ENCODE measurements at places on chromosomes 2 and 18. TPM values are rescaled to one million over a fixed set of nuclear protein-coding genes. Genes with fewer than 3 reads are reported as not detected.

GRCh38 chr2:95273566-95274290 is 521 bp upstream of the PROM2 start:
- no peak for DNase-seq

DNA sequence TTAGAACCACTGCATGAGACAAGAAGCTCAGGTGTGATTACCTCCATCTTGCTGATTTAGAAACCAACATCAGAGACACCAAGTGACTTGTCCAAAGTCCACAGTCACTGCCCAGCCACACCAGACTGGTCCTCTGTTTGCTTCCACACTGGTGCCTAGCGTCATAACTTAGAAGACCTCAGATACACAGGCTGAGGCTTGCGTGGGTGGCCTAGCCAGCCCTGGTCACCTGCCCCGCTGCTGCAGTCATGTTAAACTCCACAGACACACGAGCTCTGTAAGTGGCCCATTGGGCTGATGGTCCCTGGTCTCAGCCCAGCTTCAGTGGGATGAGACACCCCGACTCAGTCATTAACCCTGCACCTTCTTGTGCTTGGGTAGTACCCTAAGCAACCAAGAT is 47.1 kb downstream of the CNGA3 start:
- no peak for DNase-seq

GRCh38 chr2:100814453-100814852 is 5.5 kb upstream of the NPAS2 start:
- no peak for DNase-seq

- no peak for DNase-seq
These were observed 196.9 kb downstream of the INO80D start for GRCh38 chr2:205889114-205889513.

- DNase-seq = no peak
These were observed 73.6 kb downstream of the SPATS2L start for GRCh38 chr2:200380091-200380561.

GRCh38 chr2:241798631-241799521 is 10.1 kb upstream of the NEU4 start:
- DNase-seq = no peak

DNA sequence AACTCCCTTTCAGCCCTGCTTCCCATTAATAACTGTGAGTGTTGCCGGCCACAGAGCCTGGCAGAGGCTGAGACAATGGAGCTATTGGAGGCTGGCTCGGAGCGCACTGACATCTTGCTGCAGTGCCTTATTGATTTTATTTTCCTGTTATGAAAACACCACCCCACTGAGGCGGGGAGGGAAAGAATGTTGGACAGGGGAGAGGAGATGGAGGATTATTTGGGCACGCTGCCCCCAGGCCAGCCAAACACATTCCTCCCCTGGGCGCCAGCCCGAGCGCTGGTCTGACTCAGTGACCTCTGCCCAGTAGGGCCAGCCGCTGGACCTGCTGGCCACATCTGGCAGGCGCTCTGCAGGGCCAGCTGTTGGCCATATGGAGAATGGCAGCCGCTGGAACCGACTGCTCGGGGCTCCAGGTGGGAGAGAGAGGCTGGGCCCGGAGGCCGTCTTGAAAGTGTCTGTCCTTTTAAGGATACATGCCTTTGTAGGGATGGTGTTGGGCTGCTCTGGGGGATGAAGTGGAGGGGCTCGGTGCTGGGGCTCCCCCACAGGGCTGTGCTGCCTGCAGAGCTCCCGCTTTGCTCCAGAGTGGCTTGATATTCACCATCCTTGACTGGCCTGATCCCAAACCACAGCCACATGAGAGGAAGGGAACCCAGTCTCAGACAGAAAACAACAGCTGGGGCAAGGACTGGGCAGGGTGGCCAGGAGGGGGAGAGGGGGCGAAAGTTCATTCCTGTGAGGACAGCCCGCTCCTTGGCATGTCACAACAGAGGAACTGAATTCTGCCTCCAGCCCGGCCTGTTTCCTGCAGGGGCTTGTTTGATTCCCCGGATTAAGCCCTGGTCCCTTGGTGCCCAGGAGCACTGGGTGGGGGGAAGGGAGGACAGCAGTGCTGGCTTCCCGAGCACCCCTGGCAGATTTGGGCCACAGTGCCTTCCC is 179.0 kb downstream of the KLHL29 start:
- DNase-seq = no peak

DNA sequence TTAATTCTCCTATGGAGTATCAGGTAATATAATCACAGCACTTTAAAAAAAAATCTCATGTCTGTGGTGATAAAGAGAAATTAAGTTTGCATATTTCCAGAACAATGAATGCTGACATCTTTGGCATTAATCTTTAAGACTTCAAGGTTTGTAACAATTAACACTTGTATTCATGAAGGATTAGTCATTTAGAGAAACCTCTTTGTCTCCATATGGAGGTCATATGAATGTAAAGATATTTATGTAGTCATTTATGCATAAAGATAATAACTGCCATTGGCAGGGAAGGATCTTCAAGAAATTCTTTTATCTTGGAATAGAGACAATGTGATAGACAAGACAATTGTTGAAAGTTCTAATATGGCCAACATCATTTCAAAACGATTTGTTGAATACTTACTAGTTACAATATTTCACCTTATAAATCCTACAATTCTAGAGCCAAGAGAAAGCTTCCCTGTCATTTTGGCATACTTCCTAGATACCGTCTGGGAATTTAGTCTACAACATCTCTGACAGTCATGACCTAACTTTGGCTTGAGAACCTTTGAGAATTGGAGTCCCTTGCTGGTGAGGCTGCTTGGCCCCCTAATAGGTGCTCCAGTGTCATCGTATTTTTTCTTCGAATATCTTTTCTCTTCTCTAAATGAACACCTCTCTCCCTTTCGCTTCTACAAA is 33.6 kb downstream of the RASGRP3 start:
- DNase-seq = no peak

DNA sequence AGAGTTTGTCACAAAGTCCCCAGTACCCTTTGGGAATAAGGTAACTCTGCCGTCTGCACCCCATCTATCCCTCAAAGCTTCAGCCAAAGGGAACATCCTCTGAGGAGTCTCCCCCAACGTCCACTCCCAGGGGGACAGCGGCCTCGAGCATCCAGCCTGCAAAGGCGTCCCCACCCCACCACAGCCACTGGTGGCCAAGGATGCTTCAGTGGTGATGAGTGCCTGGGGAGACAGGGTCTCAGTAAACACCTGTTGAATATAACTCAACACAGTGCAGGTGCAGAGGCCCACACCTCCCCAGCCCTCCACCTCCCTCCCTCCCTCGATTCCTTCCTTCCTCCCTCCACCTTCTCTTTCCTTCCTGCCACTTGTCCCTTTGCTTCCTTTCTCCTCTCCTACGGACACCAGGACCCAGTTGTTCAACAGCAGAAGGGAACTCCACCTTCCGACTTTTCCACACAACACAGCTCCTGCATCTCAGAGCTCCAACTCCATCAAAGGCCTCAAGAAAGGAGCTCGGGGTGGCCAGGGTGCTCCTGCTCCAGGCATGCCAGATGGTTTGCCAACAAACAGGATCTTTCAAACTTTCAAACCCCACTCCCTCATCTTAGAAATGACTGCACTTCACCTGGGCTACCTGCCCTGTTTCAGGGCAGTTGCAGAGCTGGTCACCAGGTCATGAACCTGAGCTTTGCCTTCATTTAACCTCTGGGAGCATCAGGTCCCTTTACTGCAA is 87.8 kb upstream of the SNTG2 start:
- no peak for DNase-seq

- no peak for DNase-seq
These were observed 683.2 kb downstream of the SATB2 start for GRCh38 chr2:198774576-198774975.

GRCh38 chr18:58315041-58315440 is 271.0 kb downstream of the NEDD4L start:
- DNase-seq = no peak

DNA sequence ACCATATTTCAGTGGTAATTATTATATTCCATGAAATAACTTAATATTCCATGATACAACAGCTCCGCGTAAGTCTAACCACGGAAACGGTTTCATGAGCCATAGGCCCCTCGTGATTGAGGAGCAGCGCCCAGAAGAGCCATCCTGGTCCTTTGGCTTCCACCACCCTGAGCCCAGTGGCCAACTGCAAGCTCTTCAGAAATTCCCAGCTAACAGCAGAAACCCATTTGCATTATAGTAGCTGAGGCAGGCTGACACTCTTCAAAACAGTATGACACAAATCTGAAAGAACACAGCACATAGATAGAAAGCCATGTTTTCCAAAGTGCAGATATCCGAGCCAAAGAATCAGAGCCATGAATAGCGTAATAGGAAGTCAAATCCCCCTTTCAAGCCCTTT is 120.9 kb upstream of the NFATC1 start:
- no peak for DNase-seq

GRCh38 chr2:144493027-144493809 is 26.7 kb downstream of the ZEB2 start:
- no peak for DNase-seq

DNA sequence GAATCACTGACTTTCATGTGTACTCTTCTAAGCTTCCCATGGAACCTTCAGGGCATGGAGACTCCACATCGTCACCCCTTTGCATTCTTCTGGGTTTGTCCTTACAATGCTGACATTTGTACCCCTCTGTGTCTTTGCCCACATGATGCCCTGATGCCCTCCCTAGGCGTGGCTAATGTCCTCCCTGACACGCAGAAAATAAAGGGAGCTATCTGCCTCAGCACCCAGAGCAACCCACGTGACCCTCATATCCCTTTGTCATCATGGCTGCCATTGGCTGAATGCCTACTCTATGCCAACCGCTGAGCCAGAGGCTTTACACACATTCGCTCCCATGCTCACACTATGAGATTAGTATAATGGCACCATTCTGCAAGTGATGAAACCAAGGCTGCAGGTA is 86.4 kb upstream of the KLHL29 start:
- DNase-seq = no peak

- DNase-seq = no peak
These were observed 69.0 kb downstream of the GORASP2 start for GRCh38 chr2:170997893-170998597.

DNA sequence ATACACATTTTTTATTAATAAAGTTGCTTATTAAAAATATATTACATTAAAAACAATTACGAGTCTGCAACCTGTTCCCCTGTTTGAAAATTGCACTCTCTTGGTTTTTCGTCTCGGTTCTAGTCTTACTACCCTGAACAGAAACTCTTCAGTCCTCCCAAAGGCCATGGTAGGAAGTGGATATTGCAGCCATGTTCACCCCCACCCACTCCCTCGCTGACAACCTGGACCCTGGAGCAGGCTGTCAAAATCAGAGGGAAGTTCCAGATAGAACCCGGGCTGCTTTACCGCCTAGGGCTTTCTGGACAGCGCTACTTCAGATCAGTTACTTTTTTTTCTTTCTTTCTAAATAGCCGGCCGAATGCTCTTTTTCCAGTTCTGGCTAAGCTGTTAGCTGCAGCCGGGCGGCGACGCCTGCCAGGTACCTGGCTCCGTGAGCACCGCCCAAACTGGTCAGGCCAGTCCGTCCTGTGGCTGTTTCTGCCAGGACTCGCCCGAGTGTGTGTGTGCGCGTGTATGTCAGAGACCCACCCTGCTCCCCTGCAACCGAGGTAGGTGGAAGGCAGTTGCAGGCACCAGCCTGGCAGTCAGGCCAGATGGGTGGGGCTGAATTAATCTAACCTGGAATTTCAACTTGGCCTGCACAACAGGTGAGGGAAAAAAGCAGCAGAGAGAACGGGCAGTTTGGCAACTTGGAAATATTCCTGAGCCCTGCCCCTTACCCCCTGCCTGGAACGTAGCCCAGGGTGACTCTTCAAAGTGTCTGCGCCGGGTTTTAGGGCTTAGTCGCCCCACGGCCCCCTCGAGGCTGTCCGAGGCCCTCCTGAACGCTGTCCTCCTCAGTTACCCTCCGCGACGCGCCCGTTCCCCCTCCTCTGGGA is 1.1 kb upstream of the TET3 start:
- no peak for DNase-seq

DNA sequence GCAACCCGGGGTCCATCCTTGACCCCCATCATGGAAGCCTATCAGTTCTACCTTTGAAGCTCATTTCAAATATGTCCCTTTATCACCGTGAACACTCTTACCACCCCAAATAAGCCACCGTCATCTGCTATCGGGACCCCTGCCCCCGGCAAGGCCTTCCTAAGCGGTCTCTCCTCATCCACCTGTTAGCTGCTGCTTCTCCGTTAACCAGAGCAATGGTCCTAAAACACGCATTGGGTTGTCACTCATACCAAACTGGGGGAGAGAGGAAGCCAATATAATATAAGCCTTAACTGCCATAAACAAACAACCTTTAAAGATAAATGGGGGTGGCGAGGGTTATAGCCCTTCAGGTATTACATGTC is 680 bp downstream of the ASNSD1 start:
- no peak for DNase-seq

- DNase-seq = no peak
These were observed 24.8 kb upstream of the TUBB6 start for GRCh38 chr18:12283256-12283655.

- DNase-seq = peak; percentile 6
These were observed 83.4 kb downstream of the TTC27 start for GRCh38 chr2:32711219-32711618.

GRCh38 chr18:36017232-36017631 is 44.8 kb downstream of the RMP24 start:
- no peak for DNase-seq

- DNase-seq = no peak
These were observed 1234.6 kb upstream of the CHAC2 start for GRCh38 chr2:52532956-52533355.

DNA sequence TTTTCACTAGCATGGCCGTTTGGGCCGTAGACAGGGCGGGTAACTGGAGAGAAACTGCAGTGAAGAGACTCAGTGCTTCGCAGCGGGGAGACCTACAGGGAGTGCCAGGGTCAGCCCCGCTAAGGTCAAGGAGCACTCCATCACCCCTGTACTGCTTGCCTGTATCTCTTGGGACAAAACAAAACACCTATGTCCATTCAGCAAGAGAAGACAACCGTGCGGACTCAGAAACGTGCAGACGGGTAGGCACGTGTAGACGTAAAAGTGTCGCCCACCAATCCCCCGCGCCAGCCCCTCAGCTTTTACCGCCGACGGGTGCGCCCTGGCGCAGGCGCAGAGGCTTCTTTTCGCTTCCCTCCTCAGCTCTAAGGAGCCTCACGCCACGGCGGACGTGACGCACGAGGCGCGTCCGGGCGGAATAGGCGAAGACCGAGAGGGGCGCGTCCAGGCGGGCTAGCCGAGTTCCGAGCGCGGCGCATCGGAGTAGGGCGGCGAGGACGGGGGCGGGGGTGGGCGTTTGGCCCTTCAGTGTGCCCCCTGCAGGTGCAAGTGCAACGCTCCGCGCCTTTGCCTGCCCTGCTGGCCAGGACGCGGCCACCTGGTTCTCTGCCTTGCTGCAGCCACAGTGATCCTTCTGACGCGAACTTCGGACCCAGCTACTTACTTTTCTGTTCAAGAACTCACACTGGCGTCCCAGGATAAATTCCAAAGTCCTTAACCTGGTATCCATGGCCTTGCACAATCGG is 3.3 kb upstream of the SOS1 start:
- no peak for DNase-seq

GRCh38 chr2:127596311-127597045 is 49.5 kb upstream of the GPR17 start:
- DNase-seq = no peak

SLC14A1 gene
- not detected for total RNA-seq

MFF gene
- total RNA-seq = 99.4 TPM

HOXD9 gene
- total RNA-seq = 9.8 TPM

BOLL gene
- not detected for total RNA-seq

CD302 gene
- total RNA-seq = 1.7 TPM

AMER3 gene
- total RNA-seq = not detected

NEU2 gene
- not detected for total RNA-seq

USP40 gene
- 33.6 TPM for total RNA-seq

TXNDC9 gene
- total RNA-seq = 53.6 TPM

ELOA2 gene
- total RNA-seq = not detected
